Stimulated activated CD8-positive, alpha-beta memory T cell treated with anti-CD3 and anti-CD28 coated beads, Interleukin-7, amount 100 ng/mL, for 48 hours (primary cell): ENCODE measurements at places on chromosomes 1 and 21.

DNA sequence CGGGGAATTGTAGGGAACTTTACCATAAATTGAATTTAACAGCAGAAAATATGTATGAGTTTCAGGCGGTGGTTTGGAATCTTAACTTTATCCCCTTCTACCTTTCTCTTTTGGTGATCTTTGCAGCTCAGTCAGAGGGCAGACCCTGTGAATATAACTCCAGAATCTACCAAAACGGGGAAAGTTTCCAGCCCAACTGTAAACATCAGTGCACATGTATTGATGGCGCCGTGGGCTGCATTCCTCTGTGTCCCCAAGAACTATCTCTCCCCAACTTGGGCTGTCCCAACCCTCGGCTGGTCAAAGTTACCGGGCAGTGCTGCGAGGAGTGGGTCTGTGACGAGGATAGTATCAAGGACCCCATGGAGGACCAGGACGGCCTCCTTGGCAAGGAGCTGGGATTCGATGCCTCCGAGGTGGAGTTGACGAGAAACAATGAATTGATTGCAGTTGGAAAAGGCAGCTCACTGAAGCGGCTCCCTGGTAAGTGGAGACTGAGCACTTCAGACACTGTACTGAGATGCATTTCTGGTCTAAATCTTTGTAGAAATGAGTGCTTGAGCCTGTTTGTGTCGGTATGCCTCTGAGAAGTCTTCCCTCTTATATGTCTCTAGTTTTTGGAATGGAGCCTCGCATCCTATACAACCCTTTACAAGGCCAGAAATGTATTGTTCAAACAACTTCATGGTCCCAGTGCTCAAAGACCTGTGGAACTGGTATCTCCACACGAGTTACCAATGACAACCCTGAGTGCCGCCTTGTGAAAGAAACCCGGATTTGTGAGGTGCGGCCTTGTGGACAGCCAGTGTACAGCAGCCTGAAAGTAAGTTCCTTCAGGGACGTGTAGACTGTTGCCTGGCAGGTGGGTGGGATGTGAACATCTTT is 1.5 kb downstream of the CCN1 start:
- no peak for DNase-seq

GRCh38 chr1:103106426-103107341 is 1.6 kb downstream of the COL11A1 start:
- DNase-seq = no peak

DNA sequence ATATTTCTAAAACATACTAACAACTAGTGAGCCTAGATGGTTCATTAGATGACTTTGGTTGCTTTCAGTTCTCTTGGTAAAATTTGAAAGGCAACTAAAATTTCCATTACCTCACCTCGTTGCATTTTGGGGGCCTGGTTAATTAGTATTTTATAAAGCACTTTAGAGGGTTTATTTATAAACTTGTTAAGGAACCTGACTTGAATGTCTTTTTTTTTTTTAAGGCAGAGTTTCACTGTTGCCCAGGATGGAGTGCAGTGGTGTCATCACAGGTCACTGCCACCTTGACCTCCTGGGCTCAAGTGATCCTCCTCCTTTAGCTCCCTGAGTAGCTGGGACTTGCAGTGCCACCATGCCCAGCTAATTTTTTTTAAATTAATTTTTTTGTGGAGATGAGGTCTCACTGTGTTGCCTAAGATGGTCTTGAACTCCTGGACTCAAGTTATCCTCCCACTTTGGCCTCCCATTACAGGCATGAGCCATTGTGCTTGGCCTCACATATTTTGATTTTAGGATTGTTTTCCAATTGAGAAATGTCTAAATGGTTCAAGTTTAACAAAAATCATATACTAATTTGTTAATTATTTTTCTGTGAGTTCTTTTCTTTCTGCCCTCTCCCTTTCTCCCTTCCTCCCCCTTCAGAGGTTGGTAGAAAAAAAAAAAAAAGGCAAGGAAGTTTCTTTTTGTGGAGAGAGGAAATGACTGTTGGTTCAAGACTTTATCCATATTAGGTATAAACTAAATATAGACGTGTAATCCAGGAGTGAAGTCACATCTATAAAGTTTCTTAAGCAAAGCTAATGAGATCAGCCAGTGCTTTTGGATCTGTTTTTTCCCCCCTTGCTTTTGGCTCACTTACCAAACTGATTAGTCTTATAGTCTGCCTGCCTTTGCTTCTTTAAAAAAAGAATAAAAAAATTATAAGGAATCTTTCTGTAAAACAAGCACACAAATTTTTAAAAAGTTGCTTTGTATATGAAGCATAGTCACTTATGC is 24.7 kb downstream of the CLIC4 start:
- no peak for DNase-seq

DNA sequence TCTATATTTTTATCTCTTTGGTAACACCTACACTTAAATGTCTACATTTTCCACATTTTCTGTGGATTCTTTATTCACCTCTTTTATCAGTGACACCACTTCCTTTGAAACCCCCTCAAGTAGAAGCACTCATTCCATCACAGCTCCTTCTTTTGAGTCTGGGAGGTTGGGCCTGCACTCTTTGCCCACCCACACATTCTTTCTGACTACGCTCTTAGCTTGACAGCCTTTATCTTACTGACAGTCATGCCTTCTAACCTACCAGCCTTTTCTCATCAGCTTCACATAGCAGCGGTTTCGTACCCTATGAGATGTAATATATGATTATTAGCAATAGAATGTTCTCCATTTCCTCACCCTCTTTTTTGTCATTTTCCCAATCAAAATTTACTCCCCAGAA is 151.9 kb downstream of the TNFSF18 start:
- DNase-seq = no peak

DNA sequence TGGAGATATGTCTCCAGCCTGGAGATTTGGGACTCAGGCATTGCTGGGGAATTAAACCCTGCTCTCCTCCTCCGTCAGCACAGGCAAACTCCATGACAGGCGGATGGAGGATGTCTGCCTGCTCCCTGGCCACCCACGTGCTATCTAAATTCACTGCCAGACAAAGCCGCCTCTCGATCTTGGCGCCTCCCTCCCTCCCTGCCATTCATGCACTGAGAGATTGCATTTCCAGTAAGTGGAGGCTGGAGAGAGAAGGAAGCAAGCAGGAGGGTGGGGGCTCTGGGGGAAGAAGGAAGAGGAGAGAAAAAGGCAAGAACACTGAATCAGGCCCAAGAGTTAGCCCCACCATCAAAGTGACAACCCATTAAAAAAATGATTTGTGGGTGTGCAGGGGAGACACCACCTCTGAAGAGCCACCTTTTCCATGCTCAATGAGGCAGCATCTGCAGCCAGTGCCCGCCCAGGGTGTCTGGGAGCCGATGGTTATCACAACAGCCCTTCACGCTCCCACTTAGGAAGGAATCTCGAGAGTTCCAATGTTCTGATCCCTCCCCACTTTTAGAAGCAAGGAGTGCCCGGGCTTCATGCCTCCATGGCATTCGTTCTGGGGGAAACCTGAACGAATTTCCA is 183.0 kb downstream of the HIVEP3 start:
- no peak for DNase-seq

- DNase-seq = no peak
Measured at GRCh38 chr1:86955678-86956077, 41.2 kb downstream of the HS2ST1 start.

DNA sequence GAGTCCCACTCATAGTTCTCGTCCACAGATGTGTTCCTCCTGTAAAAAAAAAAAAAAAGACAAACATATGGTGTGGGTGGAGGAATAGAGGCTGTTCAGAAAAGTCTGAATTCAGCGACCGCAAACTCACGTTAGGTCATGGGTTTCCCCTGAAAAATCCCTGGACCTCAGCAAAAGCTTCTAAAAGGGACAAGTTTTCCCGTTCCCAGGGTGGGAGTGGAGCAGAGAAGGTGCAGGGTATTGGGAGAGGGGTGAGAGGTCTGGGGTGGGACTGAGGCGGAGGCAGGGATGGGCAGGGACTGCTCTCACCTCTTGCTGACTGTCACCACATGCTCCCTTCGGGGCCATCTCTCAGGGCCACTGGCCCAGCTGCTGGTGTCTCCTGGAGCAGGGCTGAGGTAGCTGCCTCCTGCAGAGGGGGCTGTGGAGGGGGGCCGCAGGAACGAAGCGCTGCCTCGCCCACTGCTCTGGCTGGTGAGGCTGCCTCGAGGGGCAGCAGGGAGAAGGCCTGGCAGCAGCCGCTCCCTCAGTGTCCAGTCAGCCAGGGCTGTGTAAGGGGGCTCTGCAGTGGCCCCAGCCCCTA is 2.6 kb upstream of the TAGLN2 start:
- DNase-seq = no peak

- DNase-seq = no peak
Measured at GRCh38 chr21:38667291-38667870, 138.3 kb upstream of the ETS2 start.

DNA sequence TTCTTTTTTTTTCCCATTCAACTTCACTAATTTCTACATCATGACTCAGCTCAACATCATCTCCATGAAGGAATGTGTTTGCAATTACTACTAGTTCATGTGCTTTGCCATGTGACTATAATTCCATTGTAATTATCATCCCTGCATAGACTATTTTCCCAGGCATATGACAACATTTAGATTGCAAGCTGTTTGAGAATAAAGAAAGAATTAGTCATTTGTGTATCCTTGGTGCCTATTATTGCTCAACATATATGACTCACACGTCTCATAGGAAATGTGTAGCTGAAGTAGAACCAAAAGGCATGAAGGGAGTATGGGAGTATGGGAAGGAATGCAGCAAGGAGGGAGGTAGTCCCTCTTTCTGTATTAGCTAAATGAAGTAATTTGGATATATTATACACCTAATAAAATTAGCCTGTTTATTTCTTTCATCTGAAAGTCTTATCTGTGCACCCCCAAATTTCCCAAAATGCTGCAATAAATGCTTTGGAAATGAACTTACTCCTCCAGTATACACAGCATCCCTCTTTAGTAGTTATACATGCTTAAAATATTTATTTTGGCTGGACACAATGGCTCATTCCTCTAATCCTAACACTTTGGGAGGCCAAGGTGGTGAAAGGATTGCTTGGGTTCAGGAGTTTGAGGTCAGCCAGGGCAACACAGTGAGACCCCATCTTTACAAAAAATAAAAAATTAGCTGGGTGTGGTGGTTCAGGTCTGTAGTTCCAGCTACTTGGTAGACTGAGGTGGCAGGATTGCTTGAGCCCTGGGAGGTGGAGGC is 316.9 kb upstream of the ADGRL4 start:
- DNase-seq = no peak

- no peak for DNase-seq
Measured at GRCh38 chr21:39033878-39034589, 149.2 kb downstream of the PSMG1 start.

- DNase-seq = no peak
Measured at GRCh38 chr1:57007948-57008347, 42.1 kb upstream of the C8B start.

- DNase-seq = no peak
Measured at GRCh38 chr21:46285206-46285661, at the start of gene MCM3AP. MCM3AP (minus strand) TSS chr21:46285611; CDS start chr21:46285286, 325 bp downstream.

- DNase-seq = no peak
Measured at GRCh38 chr1:111856411-111857185, 100.9 kb downstream of the DDX20 start.

GRCh38 chr1:92832537-92833114 is 786 bp downstream of the RPL5 start:
- DNase-seq = peak; percentile 3

GRCh38 chr1:53625766-53626520 is 113.0 kb downstream of the GLIS1 start:
- no peak for DNase-seq

DNA sequence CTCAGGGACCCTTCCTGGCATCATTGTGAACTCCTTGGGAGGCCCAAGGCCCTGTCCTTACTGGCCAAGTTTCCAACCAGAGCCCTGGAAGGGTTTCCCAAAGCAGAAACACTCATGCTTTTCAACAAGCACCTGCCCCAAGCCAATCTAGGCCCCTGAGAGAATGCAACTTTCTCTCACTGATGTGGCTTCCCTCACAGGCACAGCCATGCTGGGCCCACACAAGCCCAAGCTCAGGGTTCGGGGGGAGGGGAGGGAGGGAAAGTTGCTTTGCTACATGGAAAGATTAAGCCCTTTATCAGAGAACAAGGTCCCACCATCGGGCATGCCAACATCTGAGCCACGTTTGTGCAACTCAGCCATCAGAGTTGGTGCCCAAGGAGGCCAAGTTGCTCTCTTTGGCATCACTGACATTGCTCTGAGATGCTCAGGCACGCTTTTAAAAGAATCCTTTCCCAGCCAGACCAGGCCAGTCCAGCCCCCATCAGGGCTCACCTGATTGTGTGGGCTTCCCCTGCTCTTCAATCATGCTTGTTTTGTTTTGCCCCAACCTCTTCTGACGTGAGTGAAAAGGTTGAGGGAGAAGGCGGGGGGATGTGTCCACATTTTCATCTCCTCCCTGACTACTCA is 43.5 kb downstream of the RIMS3 start:
- no peak for DNase-seq

DNA sequence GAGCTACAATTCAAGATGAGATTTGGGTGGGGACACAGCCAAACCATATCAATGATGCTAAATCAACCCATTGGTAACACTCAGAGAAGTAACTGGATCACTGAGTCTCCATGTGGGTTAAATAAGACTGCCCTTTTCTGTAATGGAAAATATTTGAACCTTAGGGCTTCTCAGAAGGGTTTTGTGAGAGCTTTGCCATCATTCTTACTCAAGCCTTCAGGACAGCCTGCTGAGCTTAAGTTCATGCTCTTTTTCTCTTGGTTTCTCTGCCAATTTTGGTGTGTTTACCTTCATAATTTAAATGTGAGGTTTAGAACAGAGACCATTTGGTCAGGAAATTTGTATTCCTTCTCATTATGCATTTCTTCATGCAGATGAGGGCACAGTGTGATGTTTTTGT is 74.7 kb downstream of the DISC1 start:
- DNase-seq = no peak

DNA sequence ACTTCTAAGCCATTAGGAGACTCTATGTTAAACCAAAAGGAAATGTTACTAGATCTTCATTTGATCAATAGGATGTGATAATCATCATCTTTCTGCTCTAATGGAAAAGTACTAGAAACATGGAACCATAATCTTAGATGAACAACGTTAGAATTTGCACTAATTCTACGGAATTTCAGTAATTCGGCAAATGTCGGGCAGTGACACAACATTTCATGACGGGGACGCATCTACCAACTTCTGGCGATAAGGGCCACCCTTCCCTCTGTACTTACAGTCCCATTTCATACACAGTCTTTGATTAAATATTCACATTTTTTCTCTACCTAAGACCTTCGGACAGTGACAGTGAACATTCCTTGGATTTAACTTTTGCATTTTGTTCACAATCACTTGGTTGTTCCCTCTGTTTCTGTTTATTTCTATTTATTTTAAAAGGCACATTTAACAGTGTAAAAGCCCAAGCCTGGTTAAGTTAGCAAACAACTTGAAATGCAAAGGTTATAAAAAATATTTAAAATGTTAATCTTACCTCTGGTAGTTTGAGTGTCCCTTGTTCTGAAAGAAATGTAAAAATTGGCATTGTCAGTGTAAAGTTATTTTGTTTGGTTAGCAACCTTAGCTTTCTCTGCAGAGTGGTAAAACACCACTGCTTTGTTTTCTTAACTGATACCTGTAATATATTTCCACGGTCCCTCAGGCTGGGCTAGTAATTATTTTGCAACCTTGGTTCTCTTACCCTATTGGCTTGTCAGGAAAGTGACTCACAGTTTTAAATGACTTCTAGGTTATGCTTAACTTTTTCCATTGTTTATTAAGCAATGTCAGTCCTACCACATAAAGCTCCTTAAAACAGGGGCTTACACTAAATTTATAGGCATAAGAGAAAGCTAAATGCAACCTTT is 276.9 kb downstream of the VAV3 start:
- no peak for DNase-seq

GRCh38 chr1:207402744-207403143 is 51.4 kb upstream of the CR2 start:
- no peak for DNase-seq
